ENCODE measurements at places on chromosomes 1 and 21.
A peak's percentile ranks its signal among the peaks of the same experiment; 100 is the strongest.

- no peak for DNase-seq
Observed at GRCh38 chr1:160538985-160539651, 16.1 kb upstream of the SLAMF6 start.

GRCh38 chr1:194361374-194362131, 1175.1 kb upstream of the B3GALT2 start:
- peak; percentile 6 for DNase-seq

DNA sequence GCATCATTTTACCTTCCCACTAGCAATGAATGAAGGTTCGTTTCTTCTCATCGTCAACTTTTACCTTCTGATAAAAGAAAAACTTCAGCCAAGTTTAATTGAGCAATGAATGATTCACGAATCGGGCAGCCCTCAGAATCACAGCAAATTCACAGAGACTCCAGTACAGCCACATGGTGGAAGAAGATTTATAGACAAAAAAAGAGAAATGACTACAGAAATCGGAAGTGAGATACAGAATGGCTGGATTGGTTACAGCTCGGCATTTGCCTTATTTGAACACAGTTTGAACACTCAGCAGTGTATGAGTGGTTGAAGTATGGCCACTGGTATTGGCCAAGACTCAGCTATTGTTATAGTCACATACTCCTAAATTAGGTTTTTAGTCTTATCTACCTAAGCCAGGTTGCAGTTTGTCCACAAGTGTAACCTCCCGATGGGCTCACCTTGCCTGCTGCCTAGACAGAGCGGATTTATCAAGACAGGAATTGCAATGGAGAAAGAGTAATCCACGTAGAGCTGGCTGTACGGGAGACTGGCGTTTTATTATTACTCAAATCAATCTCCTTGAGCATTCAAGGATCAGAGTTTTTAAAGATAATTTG, 15.3 kb downstream of the AK4 start:
- no peak for DNase-seq

DNA sequence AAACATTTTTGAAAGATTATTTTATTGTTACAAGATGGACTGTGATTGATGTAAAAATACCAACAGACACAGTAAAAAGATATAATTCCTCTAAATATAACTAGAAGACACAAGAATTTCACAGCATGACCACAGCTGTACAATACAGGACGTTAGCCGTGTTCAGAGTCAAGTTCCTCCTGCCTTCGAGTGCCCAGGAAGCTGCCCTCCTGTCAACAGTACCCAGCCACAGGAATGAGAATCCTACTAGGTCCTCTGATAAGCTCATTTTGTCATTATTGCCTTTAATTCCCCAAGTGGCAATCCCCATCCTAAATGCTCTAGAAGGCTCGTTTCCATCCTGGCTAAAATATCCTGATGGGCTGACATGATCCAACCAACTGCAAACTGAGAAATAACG, 16.4 kb upstream of the CAPN2 start:
- DNase-seq: no peak

DNA sequence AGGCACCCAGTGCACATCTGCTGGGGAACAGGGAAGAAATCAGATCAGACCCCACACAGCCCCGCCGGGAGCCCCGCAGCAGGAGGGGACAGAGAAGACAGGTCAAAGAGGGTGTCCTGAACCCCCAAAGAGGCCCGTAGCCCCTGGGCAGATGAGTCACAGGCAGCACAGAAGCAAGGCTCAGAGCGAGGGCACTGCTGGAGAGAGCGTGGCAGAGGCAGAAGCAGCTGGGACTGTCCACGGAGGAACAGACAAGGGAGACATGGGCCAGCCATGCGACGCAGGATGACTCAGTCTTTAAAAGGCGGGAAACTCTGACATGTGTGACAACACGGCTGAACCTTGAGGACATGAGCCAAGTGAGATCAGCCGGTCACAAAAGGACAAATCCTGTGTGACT, 14.5 kb upstream of the PRDM16 start:
- no peak for DNase-seq

DNA sequence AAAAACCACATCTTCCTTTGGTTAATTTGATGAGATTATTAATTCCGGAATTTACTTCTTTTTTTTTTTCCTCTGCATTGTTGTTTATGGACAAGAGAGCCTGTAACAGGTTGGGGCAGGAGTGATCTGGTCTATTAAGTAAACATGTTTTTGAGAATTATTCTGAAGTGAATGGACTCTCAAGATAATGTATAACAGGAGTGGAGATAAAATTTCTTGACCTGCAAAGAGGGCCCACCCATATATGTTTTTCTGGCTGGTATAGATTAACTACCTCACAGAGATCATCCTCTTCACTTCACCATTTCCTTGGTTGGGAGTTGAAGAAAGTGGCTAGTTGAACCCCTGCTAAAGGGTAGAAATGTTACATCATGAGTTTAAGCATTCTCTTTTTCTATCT, 10.7 kb downstream of the DDI2 start:
- DNase-seq: no peak

- no peak for DNase-seq
Observed at GRCh38 chr1:77590651-77591050, 91.8 kb downstream of the ZZZ3 start.
